ENCODE measurements at places on chromosomes 13 and 19.

DNA sequence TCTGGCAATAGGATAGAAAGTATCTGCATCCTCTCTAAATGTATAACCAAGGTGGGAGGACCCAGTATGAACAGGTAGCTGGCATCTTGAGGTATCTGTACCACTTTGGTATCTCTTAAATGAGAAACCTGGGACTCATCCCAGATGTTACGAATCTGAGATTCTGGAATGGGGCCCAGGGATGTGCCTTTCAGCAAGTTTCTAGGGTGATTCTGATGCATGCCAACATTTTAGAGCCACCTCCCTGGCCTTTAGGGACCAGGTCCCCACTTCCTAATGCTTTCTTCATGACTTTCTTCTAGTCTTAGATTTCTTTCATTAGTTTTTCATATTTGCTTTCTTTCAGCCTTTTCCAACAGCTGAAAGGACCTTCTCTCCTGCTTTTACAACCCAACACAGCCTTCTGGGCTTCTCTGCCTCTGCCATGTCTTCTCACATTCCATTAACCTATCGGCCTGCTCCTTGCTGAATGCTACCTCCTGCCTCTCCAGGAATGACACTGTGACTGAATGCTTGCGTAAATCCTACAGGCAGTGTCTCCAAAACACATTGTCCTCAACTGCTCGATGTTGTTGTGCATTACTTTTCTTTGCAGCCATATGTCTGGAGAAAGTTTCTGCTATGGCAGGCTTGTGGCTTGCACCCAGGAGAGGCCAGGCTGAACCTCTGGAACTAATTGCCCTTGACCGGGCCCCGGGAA is 284.0 kb downstream of the DNAJC15 start:
- DNase-seq: no peak

GRCh38 chr19:19865750-19866610 is at the start of gene ZNF253:
ZNF253 (plus strand) TSS chr19:19865882; CDS start chr19:19865997, 115 bp downstream.
- DNase-seq: peak; percentile 87

GRCh38 chr13:22017226-22017625 is 346.4 kb downstream of the FGF9 start:
- no peak for DNase-seq

GRCh38 chr13:60645676-60646075 is 248.7 kb downstream of the TDRD3 start:
- DNase-seq: no peak

- DNase-seq: no peak
Measured at GRCh38 chr19:15374105-15374651, 5.4 kb downstream of the AKAP8 start.

DNA sequence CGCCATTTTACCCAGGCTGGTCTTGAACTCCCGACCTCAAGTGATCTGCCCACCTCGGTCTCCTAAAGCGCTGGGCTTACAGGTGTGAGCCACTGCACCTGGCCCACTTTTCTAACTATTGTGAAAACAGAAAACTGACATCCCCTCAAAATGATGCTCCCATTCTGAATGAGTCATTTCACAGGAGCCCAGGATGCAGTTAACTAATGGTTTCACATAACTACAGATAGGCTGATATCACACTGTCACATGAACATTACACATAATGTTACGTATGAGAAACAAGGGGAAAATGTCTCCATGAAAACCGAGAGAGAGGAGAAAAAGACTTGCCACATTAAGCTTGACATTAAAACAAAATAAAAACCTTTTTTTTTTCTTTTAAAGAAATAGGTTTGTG is 37.5 kb downstream of the N4BP2L2 start:
- DNase-seq: no peak

DNA sequence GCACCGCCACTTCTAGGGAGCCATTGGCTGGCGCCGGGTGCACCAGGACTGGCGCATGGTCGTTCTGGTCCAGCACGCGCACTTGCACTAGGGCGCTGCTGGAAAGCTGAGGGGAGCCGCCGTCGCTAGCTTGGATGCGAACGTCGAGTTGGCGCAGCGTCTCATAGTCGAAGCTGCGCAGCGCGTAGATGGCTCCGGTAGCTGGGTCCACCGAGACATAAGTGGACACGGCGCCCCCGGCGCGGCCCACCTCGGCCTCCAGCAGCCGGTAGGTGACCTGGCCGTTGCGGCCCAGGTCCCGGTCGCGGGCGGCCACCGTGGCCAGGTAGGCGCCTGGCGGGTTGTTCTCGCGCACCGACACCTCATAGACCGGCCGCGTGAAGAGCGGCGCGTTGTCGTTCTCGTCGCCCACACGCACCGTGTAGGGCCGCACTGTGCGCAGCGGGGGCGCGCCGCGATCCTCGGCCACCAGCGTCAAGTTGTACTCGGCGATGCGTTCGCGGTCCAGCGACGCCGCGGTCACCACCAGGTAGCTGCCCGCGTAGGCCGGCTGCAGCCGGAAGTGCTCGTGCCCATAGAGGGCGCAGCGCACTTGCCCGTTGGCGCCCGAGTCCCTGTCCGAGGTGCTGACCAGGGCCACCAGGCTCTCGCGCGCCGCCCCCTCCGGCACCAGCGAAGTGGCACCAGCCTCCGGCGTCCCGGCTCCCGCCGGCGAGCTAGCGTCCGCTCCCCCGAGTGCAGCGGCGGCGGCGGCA is 1.7 kb downstream of the PCDH8 start:
- DNase-seq: no peak

DNA sequence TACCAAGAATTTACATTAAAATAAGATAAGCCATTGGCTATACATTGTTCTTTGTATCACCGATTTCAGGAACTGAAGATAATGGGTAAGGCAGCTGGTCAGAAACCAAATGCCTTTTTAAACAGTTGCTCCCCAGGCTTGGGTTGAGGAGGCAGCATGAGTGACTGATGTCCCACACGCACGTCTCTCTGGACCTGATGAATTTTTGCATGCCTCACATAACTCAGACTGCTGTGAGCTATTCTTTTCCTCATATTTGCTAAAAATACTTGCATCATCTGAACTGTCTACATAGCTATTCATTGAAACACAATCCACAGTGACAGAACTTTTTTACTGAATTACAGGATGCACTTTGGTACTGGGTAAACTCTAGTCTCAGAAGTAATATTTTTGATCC is 123.6 kb upstream of the MAB21L1 start:
- DNase-seq: no peak

DNA sequence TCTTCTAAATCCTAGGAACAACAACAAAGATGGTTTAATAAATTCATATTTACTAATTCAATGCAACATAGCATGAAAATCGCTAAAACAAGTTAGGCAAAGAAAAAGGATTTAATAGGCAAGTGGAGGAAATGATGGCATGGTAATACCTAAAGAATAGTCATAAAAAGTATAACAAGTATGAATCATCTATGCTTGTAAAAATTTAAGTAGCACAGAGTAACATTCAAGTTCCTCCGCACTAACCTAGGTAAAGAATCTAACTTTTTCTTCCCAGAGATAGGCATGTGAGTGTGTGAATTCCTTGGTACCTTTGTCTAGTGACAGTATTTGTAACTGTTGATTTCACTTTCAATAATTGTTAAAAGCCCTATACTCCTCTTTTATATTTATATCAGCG is 42.6 kb downstream of the RCBTB2 start:
- DNase-seq: no peak

DNA sequence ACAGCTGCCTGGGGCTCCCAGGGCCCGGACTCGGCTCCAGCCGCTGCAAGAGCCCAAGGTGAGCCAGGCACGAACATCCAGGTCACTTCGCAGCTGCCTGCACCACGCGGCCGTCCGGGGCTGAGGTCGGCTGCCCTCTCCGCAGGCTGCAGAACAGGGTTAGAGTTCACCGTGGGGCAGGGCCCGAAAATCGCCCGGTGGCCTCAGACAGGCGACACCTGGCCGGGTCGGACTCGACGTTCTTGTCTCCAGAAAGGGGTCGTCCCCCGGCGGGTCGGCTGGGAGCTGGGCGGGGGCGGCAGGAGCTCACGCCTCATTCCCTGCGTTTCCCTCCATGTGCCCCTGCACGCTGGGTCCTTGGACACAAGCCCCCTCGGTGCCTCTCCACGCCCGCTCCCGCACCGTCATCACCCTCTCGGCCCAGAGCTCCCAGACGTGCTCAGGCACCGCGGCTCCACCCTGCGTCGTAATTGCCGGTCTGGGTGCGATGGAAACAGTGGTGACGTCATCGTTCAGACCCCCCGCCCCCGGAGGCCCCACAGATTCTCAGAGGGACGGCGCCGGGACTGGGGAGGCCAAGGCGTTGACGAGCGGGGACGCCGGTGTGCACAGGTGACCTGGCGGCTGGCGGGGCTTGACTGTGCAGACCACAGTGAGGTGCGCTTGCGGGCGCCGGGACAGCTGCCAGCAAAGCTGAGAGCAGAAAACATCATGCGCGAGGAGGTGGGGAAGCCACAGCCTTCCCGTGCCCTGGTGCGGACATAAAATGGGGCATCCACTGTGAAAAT is 4.0 kb upstream of the GRIN3B start:
- peak; percentile 52 for DNase-seq

DNA sequence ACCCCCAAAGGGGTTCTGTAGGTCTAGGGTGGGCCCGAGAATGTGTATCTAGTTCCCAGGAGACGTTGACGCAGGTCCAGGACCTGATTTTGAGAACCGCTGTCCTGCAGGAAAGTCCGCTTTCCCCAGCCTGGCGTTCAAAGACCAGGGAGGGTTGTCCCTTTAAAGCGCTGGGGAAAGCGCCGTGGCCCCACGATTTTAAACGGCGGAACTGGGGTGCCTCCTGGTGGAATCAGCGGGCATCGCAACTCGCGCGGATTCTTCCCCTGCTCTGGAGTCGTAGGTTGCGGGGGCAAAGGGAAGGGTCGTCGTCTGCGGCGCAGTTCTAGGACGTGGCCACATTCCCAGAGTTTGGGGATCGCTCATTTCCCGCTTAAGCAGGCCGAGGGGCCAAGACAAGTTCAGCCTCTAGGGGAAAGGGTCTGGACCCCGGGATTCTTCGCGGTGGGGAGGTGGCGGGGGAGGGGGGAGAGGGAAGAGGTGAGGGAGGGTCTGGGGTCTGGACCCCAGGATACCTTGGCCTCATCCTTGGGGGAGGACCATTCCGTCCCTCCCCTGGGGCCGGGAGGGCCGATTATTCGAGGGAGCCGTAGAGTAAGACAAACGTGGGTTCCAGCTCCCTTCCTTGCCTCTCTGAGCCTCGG is 7.7 kb downstream of the PNMA8B start:
- DNase-seq: peak; percentile 56

GRCh38 chr13:46688306-46688705 is 108.7 kb downstream of the ESD start:
- no peak for DNase-seq

DNA sequence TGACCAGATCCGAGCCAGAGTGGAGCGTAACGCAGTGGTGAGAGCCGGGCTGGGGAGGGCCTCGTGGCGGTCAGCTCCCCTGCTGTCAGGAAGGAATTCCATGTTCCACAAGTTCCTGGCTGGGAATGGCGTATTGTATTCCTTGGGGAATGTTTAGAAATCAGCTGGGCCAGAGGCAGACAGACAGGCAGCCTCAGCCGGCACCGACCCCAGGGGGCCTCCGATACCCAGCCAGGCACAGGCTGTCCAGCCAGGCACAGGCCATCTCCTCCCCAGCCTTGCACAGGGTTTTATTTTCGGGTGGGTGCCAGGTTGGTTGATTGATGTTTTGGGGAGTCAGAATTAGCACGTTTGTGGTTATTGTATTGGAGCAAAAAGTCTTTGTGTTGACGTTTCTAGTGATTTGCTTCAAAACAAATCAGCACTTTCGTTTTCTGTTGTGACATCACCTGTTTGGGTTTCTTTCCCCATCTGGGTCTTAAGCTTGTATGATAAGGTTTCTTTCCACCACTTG is 126.6 kb upstream of the MCF2L start:
- DNase-seq: no peak

DNA sequence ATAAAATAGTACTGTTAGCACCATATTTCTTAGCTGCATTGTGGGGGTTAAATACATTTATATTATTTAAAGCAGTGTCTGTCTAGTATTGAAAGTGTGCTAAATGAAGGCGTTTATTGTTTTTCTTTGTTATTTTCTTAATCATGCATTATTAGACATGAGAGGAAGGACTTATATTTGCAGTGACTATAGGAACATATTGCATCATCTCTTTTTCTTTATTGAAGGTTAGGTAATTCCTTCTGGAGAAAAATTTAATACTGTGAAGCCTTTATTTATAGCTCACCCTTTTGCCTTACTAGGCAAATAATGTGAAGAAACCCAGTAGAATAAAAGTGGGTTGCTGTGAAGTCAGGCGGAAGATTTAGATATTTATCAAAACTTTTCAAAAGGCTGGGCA is 78.9 kb upstream of the ZNF420 start:
- DNase-seq: no peak

GRCh38 chr19:43658494-43658893 is 11.5 kb downstream of the PLAUR start:
- DNase-seq: no peak

- no peak for DNase-seq
Measured at GRCh38 chr19:55650602-55651230, 2.7 kb downstream of the CCDC106 start.

DNA sequence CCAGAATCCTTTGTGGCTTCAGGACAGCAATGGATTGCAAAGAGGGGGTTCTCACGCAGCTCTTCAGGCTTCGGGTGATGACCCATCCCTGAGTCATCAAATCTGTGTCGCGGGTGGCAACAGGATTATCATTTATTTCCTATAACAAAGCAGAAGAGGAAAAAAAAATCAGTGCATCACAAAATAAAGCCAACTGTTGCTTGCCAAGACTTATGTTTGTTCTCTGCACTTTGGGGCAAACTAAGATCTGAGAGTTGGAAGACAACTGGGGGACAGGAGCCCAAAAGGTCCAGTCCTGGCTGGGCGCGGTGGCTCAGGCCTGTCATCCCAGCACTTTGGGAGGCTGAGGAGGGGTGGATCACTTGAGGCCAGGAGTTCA is 6.4 kb downstream of the GNA15 start:
- no peak for DNase-seq

DNA sequence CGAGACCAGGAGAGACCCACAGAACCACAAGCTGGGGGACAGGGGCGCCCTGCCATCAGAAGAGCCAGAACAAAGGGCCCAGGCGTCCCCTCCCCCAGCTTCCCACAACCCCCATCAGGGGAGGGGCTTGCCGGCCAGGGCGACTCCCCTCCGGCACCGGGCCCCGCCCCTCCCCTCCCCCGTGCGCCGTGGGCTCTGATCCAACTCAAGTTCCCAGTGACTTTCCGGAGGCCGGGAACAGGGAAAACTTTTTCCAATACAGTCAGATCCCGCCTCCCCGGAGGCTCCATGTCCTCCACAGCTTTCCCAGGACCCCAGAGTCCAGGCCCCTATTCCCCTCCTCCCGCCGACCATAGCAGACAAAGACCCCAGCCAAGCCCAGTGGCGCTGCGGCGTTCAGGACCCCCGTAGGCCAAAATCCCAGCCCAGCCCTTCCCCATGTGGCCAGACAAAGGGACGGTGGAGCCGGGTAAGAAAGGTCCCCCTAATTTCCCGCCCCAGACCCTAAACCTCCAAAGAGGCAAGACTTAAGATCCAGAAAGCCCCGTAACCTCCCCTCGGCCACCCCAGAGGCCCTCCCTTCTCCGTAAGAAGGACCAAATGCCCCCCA is 673 bp downstream of the TEAD2 start:
- no peak for DNase-seq

Measured in stimulated activated CD8-positive, alpha-beta memory T cell treated with anti-CD3 and anti-CD28 coated beads, Interleukin-2, amount 100 ng/mL, for 1 hour (primary cell).